Fibroblast of skin of abdomen (primary cell): ENCODE measurements at places on chromosomes 1 and 21.

DNA sequence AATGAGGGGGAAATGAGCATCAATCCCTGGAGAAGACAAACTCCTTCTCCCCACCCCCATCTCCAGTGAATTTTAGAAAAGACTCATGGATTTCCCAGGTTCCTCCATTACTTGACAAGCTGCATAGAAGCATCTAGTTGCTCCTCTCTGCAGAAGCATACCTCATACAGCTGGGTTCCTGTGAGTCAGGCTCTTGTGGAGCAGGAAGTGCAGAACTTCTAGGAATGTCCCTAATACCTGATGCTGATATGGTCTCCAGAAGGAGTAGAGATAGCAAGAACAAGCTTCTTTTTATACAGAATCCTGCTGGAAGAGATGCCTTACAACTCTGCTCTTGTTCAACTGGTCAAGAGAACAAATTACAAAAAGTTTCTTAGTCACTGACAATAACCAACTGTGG lies 105.5 kb downstream of the TNR start:
- DNase-seq: no peak

DNA sequence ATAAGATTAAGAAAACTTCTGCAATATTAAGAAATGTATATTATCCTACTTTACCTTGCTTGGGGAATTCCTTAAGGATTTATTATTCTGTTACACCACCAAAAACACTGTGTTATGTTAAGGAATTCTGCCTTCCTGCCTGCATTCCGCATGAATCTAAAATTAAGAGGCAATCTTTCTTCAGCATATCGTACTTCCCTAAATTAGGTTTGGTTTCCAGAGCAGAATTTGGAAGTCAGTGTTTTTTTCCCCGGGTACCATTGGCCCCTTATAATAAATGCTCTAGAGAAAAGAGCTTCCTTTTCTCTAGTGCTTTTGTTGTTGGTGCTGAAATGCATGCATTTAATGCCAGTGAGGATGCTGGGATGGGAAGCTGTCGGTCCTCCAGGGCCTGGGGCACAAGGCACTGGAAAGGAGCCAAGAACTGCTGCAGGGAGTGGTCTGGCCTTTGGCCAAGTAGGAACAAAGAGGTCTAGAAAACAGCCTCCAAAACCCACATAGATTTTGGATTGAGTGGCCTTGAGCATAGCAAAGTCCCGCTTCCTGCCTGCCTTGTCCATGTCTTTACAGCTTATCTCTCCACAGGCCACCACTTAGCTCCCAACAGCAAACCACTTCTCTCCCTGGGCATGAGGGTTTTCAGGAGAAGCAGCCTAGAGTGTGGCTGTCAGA lies 69.9 kb downstream of the RRAGC start:
- no peak for DNase-seq

GRCh38 chr1:169933984-169934725 lies 40.5 kb upstream of the SCYL3 start:
- peak; percentile 69 for DNase-seq

DNA sequence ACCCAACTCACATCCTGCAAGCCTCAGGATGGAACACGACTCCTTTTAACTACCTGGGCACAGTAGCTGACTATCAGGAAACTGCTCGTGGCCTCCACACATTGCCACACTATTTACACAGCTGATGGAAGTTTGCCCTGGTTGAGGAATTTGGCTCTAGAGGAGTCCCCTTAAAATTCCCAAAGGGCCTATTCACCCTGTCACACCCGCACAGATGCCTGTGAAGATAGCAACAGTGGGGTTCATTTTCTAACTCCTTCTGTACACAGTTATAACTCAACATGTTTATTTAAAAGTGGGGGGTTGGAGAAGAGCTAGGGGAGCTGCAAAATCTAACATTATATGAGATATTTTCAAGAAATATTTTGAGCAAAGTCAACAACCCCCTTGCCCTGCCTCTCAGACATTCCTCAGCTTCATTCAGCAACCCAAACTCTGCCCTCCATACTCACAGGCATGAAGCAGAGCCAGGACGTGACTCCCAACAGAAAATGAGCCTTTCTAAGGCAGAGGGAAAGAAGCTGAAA lies 35.8 kb upstream of the CCN1 start:
- peak; percentile 67 for DNase-seq

DNA sequence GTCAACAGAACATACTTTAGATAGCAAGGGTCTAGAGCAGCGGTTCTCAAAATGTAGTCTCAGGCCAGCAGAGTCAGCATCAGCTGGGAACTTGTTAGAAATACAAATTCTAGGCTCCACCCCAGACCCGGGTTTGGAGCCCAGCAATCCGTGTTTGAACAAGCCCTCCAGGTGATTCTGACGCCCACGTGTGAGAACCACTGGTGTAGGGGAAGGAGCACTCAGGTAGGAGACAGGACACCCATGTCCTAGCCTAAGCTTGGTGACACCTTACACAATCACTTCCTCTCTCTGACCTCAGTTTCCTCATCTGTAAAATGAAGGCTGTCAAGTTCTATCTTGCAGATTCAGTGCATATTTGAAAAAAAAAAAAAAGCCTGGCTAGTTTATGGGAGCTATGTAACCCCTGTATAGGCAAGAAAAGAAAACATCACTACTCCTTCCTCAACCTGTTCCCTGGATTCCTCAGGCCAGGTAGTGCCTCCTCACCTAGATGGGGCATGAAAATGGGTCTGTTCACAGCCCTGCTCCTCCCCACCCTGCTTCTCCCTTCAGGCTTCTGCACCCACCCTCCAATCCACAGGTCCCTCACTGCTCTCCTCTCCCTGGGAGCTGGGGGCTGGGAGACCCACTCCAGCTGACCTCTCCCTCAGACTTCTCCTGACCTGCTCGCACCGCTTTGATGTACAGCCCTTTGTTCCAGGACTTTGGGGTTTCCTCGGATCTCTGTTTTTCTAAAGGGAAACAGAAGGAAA lies 7.1 kb upstream of the PHLDA3 start:
- DNase-seq: no peak
